T-helper 1 cell (primary cell): ENCODE measurements at places on chromosomes 7 and 10.

DNA sequence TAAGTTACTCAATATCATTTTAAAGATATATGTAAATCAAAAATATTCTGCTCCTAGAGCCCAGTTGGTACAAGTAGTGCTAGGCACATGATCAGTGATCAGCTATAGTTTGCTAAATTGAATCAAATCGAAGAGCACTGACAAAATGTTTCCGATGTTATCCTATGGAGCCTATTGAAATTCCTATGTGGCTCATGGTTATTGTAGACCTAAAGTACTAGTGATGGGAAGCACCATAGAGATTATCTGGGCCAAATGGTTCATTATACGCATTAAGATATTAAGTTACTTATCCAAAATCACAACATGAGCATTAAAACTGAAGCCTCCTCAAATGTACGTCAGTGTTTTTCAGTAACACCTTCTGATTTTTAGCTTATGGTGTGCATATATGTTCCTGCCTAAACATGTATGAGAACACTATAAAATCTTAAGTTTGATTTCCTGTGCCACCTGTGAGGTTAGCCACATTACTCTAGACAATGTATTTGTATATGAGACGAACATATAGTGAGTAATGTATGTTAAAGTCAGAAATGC lies 103.2 kb downstream of the IQUB start:
- DNase-seq, result no peak

GRCh38 chr7:148590471-148590870 lies at the start of gene C7orf33:
C7orf33 (plus strand) TSS chr7:148590766; CDS start chr7:148590926, 160 bp downstream.
- no peak for DNase-seq

DNA sequence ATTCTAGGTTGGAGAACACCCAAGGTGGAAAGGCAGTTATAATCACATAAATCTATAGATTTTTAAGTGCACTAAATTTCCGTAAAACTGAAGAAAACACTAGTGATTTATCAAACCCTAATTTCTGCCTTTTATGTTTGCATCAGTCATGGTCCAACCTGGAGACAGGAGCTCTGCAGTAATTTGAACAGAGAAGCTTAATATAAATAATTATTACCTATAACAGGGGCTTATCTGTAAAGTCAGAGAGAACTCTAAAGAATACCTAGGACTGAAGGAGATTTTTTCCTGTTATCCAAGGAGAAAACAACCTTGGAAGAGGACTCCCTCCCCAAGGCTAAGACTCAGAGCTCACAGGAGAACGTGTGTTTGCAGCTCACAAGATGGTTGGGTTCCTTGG lies 95.1 kb downstream of the MPP7 start:
- DNase-seq, result no peak

DNA sequence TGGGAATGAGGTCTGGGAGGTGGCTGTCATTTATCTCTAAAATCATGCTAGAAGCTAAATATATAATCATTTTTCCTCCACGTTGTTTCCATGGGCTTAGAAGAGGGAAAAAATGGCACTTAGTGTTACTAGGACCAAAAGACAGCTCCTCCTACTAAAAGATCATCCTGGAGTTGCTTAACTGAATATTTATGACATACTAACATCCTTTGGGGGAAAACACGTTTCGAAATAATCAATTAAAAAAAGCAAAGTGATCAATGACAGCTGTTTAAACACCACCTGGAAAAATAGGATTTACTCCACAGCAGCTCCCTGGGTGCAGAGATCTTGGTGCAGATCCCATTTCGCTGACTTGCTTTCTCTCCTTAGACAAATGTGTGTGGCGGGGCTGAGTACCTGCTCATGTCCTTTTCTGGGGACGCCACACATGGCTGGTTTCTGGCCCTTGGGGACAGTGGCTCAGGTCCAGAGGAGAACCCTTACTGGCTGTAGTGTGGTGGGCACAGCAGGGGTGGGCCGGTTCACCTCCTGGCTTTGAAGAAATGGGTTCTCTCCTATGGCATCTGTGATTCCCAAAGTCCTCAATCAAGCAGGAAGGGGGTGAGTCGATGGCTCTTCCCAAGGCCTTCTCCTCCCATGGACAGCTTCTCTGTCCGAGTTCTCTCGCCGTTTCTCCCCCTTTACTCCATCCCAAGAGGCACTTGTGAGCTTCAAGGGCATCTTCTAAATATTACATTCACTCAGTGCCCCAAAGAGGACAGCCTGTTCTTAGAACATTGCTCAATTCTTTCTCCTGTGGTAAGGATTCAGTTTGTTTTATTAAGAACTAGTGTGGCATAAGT lies 156.4 kb upstream of the KLF14 start:
- no peak for DNase-seq

GRCh38 chr10:43852149-43852548 lies 203.5 kb upstream of the ZNF32 start:
- DNase-seq, result no peak

GRCh38 chr10:100759331-100759730 lies 13.9 kb downstream of the PAX2 start:
- no peak for DNase-seq
